Stimulated activated CD8-positive, alpha-beta memory T cell treated with anti-CD3 and anti-CD28 coated beads, Interleukin-2, amount 100 ng/mL, for 1 hour (primary cell): ENCODE measurements at places on chromosomes 6 and 20.

DNA sequence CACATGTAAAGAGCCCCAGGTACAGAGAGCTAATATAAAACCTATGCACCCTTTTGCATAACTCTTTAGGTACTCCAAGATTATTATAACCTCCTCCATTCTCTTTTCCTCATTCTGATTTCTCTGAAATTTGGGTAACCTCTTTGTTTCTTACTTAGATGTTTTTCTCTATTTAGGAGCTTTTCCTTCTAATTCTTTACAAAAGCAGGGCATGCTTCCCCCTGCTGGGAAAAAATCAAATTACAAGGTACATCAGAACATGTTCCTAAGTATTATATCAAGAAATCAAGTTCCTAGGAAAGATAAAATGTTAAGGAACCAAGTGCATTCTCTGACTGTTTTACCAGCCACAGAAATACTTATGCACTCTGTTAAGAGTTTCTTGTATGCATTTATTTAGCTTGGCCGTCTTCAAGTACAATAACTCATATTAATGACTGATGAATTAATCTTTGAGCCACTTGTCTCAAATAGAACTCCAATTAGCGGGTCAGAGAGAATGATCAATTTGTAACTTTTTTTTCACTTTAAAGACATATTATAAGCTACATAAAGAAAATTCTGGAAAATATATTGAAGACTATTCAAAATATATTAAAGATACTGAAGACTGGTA lies 2.1 kb downstream of the KHDRBS2 start:
- no peak for DNase-seq

DNA sequence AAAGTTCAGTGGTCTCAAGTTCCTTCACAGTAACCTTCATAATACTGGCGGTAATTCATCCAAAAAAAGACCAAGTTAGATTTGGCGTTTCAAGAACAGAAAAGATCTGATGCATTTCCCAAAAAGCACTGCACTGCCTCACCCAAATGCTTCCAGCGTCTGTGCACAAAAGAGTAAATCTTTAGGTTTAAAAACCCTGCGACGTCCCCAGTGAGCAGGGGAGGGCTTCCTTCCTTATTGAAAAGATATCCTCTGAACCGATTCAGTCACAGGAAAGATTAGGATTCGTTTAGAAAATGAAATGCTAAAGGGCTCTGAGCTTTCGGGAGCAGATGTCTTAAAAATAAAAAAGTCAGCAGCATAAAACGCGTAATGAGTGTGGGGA lies 654 bp downstream of the TBC1D7 start:
- DNase-seq, result no peak

DNA sequence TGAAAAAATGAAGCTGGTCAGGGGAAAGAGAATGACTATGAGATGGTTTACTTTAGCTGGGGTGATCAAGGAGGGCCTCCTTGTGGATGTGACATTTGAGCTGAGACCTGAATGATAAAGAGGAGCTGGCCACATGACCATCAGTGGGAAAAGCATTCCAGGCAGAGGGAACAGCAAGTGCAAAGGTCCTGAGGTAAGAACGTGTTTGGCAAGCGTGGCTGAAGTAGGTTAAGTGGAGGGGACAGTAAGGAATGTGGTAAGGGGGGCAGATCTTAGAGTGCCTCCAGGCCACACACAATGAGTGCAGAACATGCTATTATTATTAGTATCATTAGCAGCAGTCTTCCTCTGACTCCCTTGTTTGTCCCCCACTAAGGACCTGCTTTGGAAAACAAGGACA lies 92.6 kb downstream of the KCNB1 start:
- no peak for DNase-seq

DNA sequence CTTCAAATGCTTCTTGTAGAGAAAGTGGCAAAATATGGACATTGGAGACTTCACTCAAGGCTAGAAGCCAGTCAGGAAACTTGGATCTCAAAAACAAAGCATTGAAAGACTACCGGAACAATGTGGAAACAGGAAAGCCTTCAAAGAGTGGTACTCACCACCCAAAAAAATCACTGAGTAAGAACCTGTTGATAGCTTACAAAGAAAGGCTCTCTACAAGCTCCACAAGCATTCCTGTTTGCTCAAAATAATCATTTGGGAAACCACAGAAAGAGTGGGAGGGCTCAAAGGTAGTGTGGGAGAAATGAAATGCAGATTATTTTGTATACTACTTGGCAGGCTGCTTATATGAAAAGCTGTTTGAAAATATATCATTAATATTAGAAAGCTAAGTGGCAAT lies 9.5 kb upstream of the DST start:
- no peak for DNase-seq

DNA sequence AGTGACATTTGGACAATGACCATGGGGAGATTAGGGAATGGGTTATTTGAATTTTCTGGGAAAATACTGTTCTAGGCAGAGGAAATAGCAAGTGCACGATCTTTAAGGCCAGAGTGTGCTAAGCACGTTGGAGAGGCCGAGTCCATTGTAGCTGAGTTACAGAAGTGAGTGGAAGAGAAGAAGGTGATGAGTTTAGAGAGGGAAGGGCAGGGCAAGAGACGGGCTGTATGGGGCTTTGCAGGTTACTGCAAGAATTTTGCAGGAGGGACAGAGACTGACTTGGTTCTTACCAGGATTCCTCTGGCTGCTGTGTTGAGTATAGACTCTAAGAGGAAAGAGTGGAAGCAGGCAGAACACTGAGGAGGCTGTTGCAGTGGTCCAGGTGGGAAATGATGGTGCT lies 1.1 kb upstream of the NCOA3 start:
- no peak for DNase-seq

GRCh38 chr6:44257025-44257752 lies at the start of gene SLC35B2:
SLC35B2 (minus strand) TSS chr6:44257528; CDS start chr6:44257410, 118 bp downstream.
- DNase-seq, result no peak

DNA sequence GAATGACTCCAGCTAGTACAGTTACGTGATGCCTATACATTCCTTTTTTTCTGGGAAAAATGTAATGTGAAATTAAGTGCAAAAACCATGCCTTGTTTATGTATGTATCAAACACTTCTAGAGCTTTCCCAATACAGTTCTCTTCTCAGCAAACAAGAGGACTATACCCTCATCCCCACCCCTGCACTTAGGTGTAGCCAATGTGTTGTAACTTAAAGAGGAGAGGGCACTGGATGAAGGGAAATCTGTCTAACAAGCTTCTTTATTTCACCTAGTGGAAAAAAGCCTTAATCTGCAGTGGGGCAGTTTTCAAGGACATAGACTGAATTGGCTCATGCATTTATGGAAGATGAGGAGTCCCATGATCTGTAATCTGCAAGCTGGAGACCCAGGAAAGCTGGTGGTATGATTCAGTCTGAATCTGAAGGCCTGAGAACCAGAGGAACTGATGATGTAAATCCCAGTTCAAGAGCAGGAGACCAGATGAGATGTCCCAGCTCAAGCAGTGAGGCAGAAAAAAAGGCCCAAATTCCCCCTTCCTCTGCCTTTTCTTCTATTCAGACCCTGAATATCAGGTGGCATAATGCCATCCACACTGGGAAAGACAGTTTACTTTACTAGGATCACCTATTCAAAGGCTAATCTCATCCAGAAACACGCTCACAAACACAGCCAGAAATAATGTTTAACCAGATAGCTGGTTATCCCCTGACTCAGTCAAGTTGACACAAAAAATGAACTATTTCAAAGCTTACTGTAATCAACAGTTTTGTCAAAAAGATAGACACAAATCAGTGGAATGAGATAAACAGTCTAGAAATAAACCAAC lies 25.8 kb upstream of the SLC17A3 start:
- no peak for DNase-seq

DNA sequence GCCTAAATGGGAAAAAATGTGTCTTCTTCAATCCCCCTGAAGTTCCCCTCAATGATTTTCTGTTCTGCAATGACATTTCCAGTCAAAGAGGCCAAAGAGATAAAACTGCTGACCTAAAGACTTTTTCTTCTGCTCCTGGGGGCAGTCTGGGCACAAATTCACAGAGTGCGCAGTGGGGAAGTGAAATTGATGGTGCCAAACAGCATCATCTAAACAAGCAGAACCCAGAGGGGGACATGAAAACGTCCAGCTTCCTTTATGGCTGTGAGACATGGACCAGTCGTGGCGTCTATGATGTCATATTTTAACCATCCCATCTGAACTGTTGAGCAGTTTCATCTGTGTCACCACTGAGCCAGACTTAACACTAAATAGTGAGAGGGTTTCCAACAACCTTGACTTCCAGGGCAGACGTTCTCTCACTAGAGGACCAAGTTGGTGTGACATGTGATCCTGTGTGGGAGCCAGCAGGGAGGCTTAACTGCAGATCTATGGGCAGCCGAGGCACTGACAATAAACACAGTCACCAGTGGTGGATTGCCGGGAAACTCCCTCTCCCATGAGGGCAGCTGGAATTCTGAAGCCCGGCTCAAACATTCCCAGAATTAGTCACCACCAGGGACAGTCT lies 12.4 kb downstream of the SCML4 start:
- DNase-seq, result no peak

- DNase-seq, result no peak
These were observed 8.9 kb upstream of the MYL9 start for GRCh38 chr20:36532388-36532787.

GRCh38 chr20:1325173-1326030 lies 3.5 kb downstream of the SDCBP2 start:
- DNase-seq, result peak; percentile 100

GRCh38 chr20:62649140-62649539 lies 6.8 kb downstream of the SLCO4A1 start:
- no peak for DNase-seq

DNA sequence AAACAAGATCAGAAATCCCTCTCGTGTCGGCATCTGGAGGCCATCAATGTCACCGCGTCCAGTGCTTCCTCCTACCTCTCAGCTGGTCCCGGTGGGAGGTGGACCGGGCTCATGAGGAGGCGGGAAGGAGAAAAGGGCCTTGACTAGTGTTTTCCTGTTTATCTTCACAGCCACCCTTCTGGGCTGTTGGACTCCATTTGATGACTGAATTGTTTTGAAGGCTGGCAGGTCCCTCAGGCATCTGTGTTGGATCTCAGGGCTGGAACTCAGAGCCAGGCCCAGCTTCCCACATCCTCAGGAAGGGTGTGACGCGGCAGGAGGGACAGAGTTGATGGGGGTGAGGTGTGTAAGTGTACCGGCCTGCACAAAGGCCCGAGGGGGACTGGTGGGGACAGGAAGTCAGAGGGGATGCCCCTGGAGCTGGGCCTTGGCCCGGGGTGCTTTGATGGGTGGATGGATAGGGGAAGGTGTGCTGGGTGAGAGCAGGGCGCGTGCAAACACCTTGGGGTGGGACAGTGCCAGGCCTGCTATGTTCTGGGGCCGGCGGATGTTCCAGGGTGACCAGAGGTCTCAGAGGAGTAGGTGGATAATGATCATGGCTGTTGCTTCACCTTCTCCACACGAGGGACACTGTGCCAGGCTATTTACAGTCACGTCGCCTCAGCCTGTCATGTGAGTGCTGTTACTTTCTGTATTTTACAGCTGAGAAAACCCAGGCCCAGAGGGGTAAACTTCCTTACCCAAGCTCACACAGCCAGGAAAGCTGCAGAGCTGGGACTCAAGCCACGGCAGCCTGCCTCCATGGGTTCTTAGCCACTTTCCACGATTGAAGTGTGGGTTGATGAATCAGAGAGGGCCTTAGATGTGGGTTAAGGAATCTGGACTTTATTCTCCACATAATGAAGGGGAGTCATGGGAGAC lies 17.9 kb upstream of the CHMP4B start:
- DNase-seq, result no peak

DNA sequence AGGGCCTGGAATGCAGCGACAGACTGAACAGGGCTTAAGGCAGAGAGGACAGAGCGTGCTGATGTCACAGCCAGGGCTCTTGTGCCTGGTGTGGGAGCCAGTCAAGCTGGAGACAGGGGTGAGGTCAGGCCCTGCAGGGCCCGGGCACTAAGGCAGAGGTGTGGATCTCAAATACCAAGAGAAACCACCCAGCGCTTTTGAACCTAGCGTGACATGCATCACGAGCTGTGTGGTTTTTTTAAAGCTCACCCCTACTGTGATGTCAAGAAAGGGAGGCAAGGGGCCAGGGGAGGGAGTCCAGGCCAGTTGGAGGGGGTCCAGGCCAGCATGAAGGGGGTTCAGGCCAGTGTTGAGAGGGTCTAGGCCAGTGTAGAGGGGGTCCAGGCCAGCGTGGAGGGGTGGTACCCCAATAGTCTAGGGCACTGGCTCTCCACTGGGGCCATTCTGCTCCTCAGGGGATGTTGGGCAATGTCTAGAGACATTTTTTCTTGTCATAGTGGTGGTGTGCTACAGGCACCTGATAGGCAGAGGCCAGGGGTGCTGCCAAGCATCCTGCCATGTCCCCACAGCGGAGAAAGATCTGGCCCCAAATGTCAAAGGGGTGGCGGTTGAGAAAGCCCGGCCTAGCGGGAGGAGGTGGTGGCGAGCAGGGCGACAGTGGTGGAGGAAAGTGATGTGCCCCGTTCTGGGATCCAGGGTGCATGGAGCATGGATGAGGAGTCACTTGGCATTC lies 42.6 kb downstream of the RBM38 start:
- no peak for DNase-seq

DNA sequence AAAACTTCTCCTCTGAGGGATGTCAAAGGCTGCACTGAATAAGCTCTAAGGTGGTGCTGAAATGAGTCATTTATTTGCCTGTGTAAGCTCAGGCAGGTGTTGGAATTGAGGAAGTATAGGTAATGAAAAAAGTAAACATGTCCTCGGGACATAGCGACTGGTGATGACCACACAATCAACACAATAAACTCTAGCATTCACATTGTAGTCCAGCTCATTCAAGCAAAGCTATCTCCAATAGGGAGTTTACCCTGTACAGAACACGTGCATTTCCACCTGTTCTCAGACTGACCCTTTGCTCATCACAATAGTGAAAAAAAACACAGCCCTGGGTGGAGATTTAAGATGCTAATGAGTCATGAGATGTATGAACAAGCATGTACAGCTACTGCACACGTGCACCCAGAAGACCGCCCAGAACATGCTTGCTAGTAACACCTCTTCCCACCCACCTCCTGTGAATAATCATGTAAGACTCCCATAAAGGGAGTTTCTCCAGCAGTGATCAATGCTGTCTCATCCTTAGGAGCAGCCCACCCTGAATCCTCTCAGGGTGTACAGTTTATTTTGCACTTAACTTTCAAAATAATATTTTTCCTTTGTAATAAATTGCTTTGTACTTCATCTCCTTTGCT lies 33.0 kb upstream of the POU5F1 start:
- DNase-seq, result no peak

DNA sequence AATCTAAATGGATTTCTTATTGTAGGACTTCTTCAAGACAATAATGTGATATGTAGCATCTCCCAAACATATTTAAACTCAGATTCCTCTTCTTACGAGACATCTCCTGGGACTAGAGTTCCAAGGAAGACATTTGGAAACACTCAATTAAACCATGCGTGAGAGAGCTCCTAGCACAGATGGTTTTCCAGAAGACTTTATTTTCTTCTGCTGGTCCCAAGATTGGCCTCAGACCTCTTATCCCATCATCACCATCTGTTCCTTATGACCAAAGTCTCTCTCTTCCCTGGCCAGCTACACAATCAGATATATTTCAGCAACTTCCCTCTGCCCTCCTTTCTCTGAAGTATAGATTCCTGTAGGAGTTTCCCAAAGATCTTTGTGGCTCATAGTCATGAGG lies 93.2 kb upstream of the JARID2 start:
- DNase-seq, result no peak

DNA sequence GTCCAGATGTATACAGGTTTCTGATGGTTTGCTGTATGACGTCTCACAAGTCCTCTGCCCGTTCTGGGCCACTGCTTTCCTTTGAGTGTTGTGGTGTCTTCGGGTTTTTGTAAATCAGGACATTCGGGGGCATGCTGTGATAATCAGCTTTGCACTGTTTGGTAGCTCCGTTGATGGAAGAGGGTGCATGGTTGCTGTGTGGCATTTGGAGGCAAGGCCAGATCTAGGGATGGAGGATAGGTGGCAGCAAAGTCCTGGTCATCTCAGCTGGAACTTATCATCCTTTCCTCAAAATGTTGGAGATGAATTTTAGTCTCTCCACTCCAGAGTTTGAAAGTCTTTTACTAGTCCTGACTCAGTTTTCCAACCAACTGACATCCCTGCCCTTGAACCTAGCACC lies 91.0 kb downstream of the SCP2D1 start:
- DNase-seq, result no peak
